ENCODE measurements at places on chromosomes 13 and 19.

GRCh38 chr19:1370579-1371361, 12.9 kb upstream of the NDUFS7 start:
- DNase-seq = no peak

GRCh38 chr19:43612374-43612773, 486 bp downstream of the SRRM5 start:
- no peak for DNase-seq

- DNase-seq = no peak
Observed at GRCh38 chr19:18529782-18530181, 7.9 kb upstream of the ELL start.

GRCh38 chr19:4640247-4641000, 1.1 kb downstream of the TNFAIP8L1 start:
- no peak for DNase-seq
